ENCODE measurements at places on chromosomes 1 and 21.

- DNase-seq, result no peak
These were observed 16.8 kb upstream of the PTPRC start for GRCh38 chr1:198622001-198622400.

GRCh38 chr1:173020138-173020750, 30.5 kb downstream of the TNFSF18 start:
- DNase-seq, result no peak

DNA sequence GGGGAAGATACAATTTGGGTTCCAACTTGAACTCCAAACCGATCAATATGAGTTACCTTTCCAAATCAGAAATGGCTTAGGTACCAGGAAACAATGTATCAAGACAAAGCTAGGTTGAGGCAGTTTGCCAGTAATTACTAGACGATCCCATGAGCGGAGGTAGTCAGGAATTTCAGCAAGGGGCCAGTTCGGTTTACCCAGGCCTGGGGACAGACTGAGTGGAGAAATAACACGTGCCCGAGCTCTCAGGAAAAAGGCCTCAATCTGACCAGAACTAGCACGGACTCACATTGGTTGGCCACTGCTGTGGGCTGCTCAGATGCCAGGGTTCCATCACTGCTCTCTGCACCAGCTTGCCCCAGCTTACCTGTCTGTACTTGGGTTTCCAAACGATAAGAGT, 15.3 kb downstream of the CLSTN1 start:
- peak; percentile 43 for DNase-seq

- DNase-seq, result no peak
These were observed 20.1 kb upstream of the MAP1LC3C start for GRCh38 chr1:242019018-242019417.

DNA sequence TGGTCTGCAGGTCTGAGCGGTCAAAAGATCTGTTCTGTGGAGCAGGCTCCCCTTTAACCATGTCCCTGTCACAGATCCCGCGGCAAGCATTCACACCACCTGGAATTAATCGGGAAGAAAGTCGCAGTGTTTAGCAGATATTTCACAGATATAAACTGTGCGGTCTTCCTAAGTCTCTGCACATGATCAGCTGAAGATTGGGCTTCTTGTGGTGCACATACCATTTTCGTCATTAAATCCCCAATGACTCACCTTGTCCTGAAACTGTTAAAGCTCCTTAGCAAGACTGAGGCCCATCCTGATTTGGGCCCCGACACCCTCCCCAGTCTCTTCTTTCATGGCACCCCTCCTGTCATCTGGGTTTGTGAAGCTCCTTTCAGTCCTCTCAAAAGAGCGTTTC, 158.8 kb downstream of the KIF26B start:
- no peak for DNase-seq

DNA sequence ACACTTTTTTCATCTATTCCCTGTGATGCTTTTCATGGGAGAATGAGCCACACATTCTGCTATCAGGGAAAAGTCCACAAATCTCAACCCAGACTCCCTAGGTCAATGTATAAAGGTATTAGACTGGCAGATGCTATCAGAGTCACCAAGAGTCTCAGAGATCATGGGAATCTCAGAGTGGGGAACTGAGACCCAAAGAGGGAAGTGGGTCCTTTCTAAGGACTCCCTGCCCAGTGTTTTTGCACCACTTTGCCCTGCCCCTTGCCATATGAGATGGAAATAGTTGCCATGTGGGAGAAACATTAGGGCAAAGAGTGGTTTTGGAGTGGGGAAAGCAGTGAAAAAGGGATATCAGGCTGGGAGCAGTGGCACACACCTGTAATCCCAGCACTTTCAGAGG, 19.1 kb upstream of the AZIN2 start:
- DNase-seq, result no peak

GRCh38 chr1:205458777-205459566, 3.1 kb upstream of the BLACAT1 start:
- no peak for DNase-seq

GRCh38 chr1:90837420-90837819, 120.3 kb upstream of the BARHL2 start:
- no peak for DNase-seq

GRCh38 chr1:159866066-159866465, 3.6 kb upstream of the VSIG8 start:
- no peak for DNase-seq

DNA sequence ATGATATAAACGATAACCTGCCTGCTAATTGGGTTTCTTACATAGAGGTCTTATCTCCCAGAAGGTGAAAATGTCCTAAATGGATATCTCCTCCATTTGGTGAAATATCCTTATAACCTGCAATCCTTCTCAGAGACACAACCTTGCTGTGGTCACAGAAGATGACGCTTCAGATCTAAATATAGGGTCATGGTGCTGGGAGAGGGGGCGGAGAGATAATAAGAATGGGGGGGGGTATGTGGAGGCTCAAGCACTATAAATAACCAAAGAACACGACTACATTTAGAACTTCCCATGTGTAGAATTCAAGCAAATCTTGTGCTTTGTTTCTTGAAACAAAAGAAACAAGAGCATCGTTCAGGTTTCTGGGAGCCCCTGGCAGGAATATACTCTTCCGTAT, 260.6 kb upstream of the ESRRG start:
- DNase-seq, result no peak

DNA sequence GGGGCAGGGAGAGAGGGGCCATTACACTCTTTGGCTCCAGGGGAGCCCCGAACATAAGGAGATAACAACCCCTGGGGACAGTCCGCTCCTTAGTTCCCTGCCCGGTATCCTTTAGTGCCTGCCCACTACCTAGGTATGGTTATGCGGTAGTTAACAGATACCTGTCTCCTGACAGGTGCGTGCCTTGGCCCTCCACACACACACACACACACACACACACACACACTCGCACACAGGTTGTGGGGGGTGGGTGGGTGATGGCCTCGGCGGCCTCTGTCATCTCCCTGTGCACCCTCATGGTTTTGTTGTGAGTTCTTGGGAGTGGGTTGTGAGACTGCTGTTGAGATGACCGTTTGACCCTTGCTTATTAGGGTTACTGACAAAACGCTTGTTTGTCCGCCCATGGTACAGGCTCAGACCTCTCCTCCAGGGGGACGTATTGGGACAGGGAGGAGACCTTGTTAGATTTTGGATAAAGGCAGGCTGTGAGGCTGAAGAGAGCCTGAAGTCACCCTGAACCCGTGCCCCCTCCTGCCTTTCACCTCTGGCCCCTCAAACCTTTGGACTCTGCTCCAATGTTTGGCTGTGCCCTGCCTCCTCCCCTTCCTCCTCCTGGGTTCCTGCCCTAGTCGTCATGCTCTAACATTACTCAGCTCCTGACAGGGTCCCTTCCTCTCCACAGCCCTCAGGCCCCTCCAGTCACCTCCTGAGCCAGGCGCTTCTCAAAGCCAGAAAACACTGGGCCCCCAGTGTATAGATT, 979 bp downstream of the RASSF5 start:
- DNase-seq, result no peak

- DNase-seq, result no peak
These were observed 21.3 kb downstream of the ST6GALNAC3 start for GRCh38 chr1:76095802-76096201.

DNA sequence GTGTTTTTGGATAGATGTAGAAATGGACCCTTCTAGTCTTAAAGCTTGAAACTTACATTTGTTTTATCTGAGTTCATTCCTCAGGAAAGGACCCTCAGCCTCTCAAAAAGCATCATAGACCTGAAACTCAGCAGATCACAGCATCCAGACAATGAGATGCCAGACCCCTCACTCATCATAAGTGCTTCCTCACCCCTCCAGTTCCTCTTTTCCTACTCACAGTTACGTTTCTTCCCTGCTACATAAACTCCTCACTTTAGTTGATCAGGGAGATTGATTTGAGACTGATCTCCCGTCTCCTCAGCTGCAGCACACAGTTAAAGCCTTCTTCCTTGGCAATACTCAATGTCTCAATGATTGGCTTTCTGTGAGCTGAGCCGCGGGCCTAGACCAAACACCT, 282.0 kb downstream of the FAM72C start:
- DNase-seq, result no peak

DNA sequence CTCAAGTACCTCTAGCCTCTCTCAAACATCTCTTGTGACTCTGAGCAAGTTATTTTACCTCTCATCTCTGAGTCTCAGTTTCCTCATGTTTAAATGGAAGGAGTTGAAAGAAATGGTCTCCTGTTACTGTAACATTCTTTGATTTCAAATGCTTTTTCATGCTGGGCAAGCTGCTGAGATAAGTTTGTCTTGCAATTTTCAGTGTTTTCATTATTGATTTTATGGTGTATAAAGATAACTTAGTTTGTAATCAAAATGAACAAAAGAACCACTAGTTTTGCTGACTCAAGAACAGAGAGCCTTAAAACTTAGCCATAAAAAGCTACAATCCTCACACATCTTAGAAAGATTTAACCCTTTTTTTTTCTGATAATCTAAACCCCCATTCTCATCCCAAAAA, 4.5 kb downstream of the LIPI start:
- no peak for DNase-seq

DNA sequence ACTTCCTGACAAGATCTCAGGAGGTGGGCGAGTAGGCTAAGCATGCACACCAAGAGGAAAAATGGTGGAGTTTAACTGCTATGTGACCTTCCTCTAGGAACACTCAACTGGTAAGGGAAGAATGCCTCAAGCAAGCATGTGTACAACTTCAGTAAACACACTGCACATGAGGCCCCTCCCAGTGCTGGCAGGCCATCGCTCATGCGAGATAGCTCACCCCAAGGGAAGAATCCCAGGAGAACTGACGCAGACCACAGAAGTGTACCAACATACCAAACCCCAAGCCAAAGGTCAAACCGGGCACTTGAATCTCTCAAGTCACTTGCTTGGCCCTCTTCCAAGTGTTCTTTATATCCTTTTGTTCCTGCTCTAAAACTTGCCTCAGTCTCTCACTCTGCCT, 40.5 kb upstream of the GALNT2 start:
- no peak for DNase-seq

GRCh38 chr21:46255758-46256337, 27.3 kb upstream of the LSS start:
- DNase-seq, result no peak

Data from sigmoid colon (tissue), 7 donors.